Left kidney (tissue), 8 donors: ENCODE measurements at places on chromosomes 13 and 19. TPM values are rescaled to one million over a fixed set of nuclear protein-coding genes. Genes with fewer than 3 reads are reported as not detected.

- DNase-seq = no peak
Observed at GRCh38 chr19:49585023-49585422, 3.9 kb downstream of the PRRG2 start.

The PNMA8B gene
- 2.9 TPM for polyA plus RNA-seq

GRCh38 chr19:8079988-8080387 is 27.4 kb downstream of the CCL25 start:
- no peak for DNase-seq

DNA sequence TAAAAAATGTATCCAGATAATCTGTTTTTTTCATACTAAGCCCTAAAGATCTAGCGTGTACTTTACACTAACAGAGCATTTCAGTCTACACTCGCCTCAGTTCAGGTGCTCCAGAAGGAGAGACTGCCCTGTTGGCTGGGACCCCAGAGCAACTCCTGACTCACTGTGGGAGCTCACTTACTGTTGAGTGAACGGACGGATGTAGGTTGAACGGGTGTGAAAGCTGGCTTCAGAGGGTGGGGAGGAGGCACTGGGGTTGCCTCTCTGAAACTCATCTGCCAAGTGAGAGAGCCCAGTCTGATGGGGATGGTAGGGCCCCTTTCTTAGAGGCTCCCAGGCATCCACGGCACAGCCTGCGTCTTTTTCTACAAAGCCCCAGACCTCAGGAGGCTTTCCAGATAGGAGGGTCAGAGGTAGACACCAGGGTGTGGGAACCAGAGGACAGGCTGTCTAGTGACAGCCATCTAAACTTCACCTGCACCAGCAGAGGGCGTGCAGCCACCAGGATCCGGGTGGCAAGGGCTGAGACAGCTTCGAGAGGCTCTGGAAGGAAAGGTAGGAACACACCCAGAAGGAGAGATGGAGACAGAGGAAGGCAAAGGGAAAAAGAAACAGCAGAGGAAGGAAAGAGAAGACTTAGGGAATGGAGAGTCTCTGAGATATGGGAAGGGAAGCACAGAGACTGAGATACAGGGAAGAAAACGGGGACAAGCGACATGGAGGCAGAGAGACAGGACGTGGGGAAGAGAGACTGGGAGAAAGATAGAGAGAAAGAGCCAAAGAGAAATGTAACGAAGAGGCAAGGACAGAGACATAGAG is 3.7 kb downstream of the KASH5 start:
- peak; percentile 77 for DNase-seq

DNA sequence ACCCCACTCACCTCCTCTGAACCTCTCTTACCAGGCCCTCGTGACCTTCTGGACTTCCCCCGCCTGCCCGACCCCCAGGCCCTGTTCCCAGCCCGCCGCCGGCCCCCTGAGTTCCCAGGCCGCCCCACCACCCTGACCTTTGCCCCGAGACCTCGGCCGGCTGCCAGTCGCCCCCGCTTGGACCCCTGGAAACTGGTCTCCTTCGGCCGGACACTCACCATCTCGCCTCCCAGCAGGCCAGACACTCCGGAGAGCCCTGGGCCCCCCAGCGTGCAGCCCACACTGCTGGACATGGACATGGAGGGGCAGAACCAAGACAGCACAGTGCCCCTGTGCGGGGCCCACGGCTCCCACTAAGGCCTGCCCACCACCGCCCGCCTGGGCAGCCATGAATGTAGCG is 3.2 kb downstream of the TTC9B start:
- DNase-seq = no peak

DNA sequence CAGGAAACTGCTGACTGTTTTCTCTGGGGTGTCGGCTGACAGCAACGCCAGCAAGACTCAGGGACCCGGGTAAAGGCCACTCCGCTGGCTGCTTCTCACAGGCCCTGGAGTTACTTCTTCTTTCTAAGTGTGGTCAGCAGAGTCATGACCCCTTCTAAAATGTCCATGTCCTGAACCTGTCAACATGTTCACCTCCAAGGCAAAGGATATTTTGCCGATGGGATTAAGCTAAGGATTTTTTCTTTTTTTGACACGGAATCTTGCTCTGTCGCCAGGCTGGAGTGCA is 7.9 kb downstream of the PEX11G start:
- DNase-seq = no peak

DNA sequence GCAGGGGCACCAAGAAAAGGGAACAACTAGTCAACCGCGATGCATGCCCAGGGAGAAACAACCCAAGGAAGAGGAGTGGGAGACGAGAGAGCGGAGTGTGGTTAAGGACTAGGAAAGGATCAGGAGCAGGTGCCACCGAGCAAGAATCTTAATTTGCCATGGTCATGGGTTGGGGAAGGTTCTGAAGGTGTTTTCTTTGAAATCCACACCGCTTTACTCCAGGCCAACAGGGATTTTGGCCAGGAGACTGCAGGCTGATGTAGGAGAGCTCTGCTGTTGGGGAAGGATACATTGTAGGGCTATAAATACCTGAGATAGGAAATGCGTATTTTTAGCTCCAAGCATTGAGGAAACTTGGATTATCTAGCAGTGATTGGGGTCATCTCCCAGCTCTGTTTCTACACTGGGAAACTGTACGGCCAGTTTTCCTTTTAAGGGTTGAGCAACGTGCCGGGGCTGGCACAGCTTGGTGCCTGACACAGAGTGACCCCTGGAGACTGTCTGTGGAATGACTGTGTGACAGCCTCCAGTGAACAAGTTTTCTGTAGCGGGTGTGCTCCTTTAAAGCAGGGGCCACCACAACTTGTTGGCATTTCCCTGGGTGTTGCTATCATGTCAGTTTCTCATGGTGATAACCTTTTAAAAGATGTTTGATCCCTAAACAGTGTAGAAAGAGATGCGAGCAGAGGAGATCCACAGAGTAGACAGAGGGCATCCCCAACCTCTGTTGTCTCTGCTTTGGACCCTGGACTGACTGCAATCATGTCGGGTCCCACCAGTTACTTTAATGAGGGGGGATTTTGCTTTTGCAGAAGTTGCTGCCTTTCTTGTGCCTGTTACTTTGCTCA is 34.3 kb downstream of the ZNF536 start:
- DNase-seq = no peak

DNA sequence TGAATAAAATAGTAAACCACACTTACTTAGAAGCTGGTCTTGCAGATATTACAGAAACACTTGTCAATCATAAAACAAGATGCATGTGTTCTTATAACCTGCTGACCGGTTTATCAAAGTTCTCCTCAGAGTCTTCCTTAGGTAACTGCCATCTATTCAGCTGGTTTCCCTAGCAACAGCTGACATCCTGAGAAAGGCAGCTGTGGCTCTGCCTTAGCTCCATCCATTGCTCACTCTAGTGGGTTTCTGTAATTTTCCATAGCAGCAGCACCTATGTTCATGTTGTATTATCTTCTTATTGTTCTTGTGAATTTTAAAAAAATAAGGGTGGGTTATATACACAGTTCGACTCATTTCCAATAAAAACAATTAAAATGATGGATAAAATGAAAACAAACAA is 87.8 kb downstream of the RAP2A start:
- no peak for DNase-seq
